ENCODE measurements at places on chromosomes 2 and 18.

DNA sequence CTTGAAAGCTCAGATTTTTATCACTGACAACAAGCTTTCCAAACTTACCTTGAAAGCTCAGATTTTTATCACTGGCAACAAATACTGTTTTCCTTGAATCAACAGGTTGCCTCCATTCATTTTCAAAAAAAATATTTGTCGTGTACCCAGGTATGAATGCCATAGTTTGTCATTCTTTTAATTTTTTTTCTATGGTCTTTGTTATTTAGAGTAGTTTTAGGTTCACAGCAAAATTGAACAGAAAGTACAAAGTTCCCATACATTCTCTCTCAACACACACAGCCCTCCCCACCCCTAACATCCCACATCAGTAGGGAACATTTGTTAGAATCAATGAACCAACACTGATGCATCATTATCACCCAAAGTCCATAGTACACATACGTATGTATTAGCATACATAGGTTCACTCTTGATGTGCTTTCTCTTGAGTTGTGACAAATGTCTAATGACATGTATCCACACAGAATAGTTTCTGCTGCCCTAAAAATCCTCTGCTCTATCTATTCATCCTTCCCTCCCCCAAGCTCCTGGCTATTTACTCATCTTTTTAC lies 25.9 kb downstream of the WDR33 start:
- no peak for DNase-seq

DNA sequence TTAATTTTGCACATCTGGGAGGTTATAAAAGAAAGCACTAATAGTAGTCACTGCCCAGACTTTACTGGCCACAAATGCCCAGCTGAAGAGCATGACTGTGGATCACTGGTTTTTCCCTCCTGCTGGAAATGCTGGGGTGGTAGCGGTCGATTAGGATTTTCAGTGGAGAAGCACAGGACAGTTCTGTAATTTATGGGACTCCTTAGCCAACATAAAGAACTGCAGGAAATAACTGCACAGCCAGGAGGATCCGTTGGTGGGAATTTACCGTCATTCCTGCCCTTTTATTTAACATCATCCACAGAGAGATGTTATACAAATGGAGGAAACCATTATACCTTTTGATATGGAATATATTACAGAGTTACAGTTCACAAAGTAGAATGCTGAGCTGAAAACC lies 61.5 kb downstream of the TNFRSF11A start:
- DNase-seq = no peak

- DNase-seq = no peak
Observed at GRCh38 chr2:28648147-28648546, 103.5 kb upstream of the PPP1CB start.

DNA sequence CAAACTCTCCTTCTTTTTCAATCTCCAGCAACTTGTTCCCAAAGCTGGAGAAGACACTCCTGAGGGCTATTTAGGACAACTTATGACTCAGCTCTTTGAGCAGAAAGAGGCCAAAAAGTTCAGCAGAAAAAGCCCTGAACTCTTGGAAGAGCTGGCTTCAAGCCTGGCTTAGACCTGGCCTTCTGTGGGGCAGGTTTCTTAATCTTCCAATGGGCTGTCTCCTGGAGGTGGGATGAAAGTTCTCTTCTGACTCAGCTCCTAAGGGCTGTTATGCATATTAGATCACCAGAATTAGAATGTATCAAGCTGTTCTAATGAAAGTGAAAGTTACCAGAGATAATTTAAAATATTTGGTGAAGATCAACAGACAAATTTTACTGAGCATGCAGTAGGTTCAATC lies 129.4 kb downstream of the RAD51AP2 start:
- DNase-seq = no peak

DNA sequence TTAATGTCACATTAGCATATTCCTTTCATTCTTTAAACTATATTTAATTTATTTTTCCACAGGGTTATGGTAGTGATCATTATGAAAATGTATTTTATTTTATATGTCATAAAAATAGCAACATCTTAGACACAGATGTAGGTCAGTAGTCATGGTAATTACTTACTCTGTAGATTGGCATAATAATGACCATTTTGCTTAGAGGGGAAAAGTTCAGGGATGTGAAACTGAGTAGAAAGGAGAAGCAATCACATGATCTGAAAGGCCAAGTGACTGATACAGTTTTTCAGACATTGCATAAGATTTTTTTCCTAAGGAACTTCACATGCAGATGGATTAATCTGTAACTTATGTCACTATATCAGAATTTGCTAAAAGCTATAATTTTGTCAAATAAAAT lies 286.9 kb downstream of the CTNNA2 start:
- DNase-seq = no peak
